Umbilical cord (tissue), 2 donors: ENCODE measurements at places on chromosomes 6 and 20. TPM values are rescaled to one million over a fixed set of nuclear protein-coding genes. Genes with fewer than 3 reads are reported as not detected.

DNA sequence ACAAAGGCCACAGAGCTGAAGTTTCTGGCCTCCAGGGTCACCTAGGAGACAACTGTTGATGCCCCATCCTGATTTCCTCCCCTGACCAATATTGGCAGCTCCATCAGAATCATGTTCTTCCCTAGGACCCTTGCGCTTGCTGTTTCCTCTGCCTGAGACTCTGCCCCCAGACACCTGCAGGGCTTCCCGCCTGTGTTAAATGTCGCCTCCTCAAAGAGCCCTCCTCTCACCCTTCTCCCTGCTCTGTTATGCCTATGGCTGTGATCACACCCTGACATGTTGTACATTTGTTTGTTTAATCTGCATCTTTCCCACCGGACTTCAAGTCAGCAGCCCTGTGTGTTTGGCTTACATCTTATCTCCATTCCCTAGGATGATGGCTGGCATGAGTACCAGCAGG lies 30.1 kb downstream of the DLGAP4 start:
- DNase-seq = no peak

- no peak for DNase-seq
These were observed 238.5 kb upstream of the HS3ST5 start for GRCh38 chr6:114581293-114581692.

GRCh38 chr6:119028091-119028490 lies 50.4 kb downstream of the FAM184A start:
- DNase-seq = peak; percentile 50

DNA sequence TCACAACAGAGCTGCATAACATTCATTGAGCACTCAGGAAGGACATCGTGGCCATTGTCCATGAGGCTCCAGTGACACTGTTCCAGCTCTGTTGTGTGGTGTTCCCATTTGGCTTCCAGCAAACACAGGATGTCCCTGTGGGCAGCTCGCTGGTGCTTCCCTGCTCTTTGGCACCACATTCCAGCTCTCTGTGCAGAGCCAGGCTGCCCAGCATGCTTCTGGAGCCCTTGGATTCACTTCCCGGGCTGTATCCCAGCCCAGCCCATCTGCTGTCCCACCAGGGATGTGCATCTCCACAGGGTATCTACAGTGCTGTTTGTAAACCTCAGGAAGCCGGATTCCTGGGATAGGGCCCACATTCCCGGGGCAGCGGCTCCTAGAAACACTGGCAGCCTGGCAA lies 57.2 kb downstream of the CTCFL start:
- no peak for DNase-seq

DNA sequence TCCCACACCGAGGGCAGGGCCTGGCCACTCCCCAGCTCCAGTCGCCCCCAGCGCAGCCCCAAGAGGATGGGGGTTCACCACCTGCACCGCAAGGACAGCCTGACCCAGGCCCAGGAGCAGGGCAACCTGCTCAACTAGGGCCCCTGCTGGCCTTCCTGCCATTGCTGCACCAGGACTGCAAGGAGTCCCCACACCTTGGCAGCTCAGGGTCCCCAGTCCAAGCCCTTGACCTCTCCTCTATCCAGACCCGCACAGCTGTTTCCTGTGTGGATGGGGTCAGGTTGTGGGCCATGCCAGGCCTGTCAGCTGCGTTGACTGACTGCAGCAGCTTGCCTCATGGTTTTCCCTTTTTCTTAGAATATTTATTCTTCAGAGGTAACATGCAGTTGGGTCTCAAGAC lies 4.4 kb downstream of the LRRC73 start:
- DNase-seq = no peak

DNA sequence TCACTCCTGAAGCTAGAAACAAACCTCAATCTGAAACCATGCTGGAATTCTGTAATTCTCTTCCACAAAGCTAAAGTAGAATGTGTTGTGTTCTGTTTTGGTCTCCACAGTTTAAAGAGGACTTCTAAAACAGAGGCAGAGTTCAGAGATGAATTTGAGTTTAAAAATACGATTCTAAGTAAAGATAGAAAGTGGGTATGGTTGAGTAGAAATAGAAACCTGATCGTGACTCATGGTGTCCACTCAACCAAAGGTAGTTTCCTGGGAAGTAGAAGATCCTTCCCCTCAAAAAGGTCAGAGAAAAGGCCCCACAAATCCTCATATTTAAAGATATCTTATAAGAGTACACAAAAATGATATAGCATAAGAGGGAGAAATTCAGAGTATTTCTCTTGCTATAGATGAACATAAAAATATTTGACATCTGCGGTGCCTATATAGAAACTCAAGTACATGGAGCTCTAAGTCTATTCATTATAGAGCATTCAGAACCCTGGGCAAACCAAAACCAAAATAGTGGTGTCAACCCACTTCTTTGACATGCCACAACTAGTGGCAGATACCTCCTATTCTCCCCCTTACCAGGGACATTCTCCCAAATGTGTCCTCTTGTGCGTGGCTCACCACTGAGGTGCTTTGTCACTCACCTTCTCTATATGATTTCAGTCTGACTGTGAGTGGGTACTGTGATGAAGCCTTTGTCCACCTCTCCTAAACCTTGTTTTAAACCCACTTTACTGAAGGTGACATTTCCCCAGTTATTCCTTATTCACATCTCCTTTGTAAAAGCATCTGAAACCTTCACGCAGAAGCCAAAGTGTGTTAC lies 84.5 kb downstream of the PLCB1 start:
- no peak for DNase-seq

DNA sequence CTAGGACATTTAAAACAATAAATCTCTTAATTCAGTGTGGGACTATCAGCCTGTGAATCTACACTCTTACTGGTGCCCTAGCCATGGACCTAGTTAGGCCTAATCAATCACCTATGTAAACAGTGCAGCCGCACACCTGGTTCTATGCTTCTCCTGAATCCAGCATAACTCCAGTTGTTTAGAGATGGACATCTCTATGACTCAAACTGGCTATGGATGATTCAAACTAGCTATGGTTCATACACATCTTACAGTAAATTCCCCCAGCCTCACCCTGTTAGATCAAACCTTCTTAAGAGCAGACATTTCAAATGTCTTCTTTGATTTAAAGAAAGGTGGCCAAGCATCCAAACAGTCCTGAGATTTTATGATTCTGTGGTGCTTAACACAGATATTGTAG lies 34.7 kb downstream of the SLC35B3 start:
- DNase-seq = no peak

DNA sequence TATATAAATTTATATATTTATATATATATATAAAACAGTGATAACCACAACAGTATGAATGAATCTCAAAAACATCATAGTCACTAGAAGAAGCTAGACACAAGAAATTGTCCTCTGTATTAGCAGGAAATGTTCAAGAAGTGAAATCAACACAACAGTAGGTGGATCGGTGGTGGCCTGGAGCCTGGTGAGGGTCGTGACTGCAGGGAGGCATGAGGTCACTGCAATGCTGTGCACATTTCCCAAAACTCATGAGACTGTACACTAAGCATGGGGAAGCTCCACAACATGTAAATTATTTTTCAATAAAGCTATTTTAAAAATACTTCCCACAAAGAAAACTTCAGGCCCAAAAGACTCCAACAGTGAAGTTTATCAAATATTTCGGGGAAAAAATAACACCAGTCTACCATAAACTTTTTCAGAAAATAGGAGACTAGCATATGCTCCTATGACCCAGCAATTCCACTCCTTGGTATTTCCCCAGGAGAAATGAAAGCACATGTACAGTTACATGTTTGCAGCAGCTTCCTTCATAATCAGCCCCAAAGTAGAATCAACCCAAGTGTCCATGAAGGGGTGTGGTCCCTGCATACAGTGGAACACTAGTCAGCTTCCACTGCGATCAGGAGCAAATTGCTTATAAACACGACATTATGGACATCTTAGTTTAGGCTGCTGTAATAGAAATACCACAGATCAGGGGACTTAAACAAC lies 144.2 kb downstream of the TBXT start:
- DNase-seq = no peak

- DNase-seq = no peak
These were observed 198.4 kb downstream of the HAO1 start for GRCh38 chr20:7741866-7742265.

- DNase-seq = no peak
These were observed 142.8 kb downstream of the DLL1 start for GRCh38 chr6:170147832-170148708.

DNA sequence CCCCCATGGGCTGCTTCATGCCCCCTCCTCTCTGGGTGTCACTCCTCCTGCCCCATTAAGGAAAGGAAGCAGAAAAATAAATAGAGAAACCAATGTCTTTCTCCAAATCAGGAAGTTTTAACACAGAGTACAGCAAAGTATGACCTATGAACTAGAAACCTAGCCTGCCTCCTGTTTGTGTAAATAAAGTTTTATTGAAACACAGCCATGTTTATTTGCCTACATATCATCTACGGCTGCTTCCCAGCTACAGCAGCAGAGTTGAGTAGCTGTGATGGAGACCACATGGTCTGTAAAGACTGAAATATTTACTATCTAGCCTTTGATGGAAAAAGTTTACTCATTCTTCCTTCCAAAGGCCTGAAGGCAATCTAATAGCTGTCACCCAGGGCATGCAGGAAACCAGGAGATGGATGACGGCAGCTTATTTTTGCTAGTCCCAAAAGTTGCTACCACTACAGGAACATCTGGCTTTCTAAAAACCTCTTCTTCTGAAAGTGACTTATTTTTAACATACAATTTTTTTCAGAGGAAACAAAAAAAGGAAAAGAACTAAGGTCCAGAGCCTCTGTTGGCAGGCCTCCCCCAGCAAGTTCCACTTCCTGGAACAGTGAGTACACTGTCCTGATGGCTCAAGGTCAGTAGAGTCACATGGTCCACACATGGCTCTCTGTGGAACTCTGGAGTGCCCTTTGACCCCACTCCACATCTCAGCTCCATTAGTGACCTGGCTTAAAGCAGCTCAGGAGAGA lies 287.8 kb downstream of the PTPRT start:
- DNase-seq = peak; percentile 38

DNA sequence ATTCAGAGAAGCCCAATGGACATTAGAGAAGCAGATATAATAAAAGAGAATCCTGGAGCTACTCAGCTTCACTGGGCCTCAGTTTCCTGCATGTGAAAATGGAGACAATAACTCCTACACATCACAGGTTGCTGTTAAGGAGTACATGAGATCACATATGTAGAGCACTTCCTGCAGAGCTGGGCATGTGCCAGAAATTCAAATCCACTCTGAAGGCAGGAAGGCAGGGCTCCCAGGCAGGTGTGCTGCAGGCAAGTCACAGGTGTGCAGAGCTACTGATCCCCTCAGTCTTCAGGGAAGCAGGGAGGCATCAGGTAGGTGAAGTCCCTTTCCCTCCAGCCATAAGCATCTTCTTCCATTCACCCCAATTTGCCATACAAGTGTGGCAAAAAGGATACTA lies 48.0 kb downstream of the DST start:
- DNase-seq = no peak

- no peak for DNase-seq
These were observed 40.8 kb downstream of the CHMP4B start for GRCh38 chr20:33851842-33852466.

GRCh38 chr6:12608016-12608860 lies 108.3 kb upstream of the PHACTR1 start:
- peak; percentile 42 for DNase-seq

GRCh38 chr6:134005800-134006199 lies 46.6 kb downstream of the SLC2A12 start:
- DNase-seq = no peak

DNA sequence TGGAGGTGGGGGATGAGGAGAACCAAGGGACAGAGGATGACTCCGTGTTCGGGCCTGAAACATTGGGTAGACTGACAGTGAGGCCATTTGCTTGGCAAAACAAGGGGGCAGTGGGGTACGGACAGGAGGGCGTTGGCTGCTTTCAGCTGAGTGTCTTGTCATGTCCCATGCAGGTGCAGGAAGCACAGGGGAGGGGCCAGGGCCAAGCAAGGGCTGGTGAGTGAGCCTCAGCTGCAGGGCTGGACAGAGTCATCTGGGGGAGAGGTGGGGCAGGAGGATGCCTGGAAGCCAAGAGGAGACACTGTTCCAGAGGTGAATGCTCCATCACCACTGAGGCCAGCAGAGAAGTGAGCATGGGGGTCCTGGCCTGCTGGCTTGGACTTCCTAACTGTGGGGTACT lies 78.4 kb downstream of the ERMARD start:
- no peak for DNase-seq

- no peak for DNase-seq
These were observed 39.2 kb downstream of the DPPA5 start for GRCh38 chr6:73314577-73315492.

GRCh38 chr20:8805737-8806442 lies 263.0 kb upstream of the PLCB4 start:
- no peak for DNase-seq

- DNase-seq = peak; percentile 81
These were observed 10.0 kb upstream of the NCOA7 start for GRCh38 chr6:125780540-125781313.

The OR2H1 gene
- 1.2 TPM for total RNA-seq

The CNR1 gene
- total RNA-seq = 4.8 TPM

The HRH3 gene
- total RNA-seq = not detected

The KCNQ2 gene
- 0.96 TPM for total RNA-seq

The CRYBG1 gene
- total RNA-seq = 16.9 TPM

The SDC4 gene
- 28.9 TPM for total RNA-seq

The FNDC11 gene
- 1.2 TPM for total RNA-seq

The SLC22A23 gene
- total RNA-seq = 18.5 TPM

The THEMIS gene
- total RNA-seq = 3.1 TPM

The OOEP gene
- not detected for total RNA-seq

The PNLDC1 gene
- not detected for total RNA-seq

The NKX2-4 gene
- not detected for total RNA-seq

The EBF4 gene
- total RNA-seq = 14.4 TPM

The LHFPL5 gene
- 0.24 TPM for total RNA-seq

The MEP1A gene
- 2.2 TPM for total RNA-seq
